ENCODE measurements at places on chromosomes 2 and 18.

DNA sequence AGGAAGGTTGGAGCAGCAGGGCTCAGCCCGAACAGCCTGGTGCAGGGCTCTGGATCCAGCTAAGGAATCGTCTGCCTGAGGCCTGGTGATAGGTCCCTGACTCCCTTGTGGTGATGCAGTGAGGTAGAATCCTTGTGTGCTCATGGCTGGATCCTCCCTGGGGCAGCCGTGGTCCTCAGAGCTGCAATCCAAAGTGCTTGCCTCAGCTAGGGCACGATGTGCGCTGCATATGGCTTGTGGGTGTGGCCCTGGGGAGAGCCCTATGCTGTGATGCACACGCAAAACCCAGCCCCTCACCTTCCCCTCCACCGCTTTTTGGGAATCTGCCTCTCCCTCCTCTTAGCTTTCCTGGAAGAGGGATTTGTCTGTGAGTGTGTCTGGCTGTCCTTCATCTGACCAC, 142.2 kb downstream of the DYSF start:
- DNase-seq, result peak; percentile 74

GRCh38 chr18:58456625-58457024, 172.3 kb downstream of the ALPK2 start:
- DNase-seq, result no peak

DNA sequence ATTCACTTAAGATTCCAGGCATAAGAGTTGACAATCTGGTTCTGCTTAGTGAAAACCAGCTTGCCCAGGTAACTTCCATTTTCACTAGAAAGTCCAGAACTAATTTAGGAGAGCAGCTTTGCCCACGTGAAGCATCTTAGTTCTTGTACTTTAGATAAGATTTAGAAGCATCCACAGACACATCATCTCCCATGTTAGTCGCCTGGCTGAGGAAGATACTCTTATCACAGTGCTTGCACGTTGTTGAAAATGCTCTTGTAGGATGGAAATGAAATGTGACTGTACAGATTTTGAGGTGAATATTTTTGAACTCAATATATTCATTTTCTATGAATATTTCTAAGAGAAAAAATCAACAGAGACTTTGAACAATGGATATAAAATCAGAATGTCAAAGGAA, 159.7 kb downstream of the SOCS6 start:
- DNase-seq, result no peak

DNA sequence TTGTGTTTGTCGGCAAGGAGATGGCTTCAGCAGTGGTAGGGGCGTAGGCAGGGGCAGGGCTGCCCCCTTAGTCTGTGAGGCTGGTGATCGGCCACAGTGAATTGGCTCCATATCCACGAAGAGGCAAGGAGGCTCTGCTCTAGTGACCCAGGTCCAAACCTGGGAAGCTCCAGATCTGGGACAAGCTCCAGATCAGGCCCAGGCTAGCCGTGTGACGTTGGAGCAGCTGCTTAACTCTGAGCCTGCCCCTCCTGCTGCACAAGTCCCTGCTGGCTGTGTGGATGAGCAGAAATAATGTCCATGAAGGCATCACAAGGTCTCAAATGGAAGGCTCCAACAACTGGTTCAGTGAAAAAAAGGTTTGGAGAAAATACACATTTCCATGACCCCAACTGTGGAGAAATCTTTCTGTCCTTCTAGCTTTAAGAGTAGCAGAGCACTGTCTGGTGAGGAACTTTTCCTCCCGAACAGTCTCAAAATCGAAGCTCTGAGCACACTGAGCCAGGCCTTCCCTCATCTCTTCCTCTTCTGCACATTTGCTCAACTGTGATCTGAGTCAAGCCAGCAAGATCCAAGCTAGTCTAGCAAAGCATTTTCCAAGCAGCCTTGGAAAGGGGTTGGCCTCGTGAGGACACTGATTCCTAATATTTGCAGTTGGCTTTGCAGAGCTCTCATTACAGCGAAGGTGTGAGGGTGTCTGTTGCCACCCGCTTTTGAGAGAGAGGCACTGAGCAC, 67.0 kb upstream of the TCF7L1 start:
- no peak for DNase-seq

GRCh38 chr2:106701203-106702022, 184.6 kb downstream of the ST6GAL2 start:
- DNase-seq, result no peak

- DNase-seq, result no peak
These were observed 433.0 kb upstream of the CHAC2 start for GRCh38 chr2:53334610-53335009.

- no peak for DNase-seq
These were observed 128.1 kb upstream of the MSTN start for GRCh38 chr2:190190507-190191162.

GRCh38 chr2:105782123-105782522, 37.4 kb downstream of the NCK2 start:
- no peak for DNase-seq

GRCh38 chr2:22521620-22522019, 863.4 kb upstream of the KLHL29 start:
- no peak for DNase-seq

DNA sequence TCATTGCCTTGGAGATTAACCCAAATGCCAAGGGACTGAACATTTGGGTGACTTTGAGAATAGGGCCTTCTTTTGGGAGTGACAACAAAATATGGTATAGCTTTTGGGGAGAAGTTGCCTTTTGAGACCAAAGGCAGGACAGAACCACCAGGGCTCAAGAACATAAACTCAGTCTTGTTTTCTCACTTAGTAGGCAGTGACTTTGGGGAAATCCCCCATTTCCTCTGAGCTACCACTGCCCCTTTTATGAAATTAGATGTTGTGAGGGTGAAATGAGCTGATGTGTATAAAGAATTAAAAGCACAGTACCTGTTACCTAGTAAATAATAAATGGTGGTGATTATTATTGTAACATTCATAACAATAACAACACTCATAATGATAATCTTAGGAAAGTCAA, 36.5 kb downstream of the GPD2 start:
- DNase-seq, result no peak

DNA sequence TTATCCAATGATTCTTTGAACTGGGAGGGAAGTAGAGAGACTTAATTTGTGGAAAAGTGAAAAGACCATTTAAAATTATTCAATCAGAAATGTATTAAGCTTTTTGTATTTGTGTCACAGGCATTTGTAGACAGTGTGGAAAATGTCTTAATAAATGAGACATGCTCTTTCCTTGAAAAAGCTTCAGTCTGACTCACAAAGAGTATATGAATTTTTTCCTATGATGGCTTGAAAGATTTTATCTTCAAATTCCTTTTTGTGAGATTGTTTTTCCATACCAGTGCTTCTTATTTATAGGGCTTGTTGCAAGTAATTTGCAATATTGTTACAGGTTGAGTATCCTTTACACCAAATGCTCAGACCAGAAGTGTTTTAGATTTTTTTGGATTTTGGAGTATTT, 39.5 kb downstream of the STON1 start:
- DNase-seq, result no peak

GRCh38 chr2:218708086-218708485, 2.5 kb upstream of the TTLL4 start:
- DNase-seq, result no peak

- no peak for DNase-seq
These were observed 2.0 kb upstream of the DDX18 start for GRCh38 chr2:117812443-117812842.

DNA sequence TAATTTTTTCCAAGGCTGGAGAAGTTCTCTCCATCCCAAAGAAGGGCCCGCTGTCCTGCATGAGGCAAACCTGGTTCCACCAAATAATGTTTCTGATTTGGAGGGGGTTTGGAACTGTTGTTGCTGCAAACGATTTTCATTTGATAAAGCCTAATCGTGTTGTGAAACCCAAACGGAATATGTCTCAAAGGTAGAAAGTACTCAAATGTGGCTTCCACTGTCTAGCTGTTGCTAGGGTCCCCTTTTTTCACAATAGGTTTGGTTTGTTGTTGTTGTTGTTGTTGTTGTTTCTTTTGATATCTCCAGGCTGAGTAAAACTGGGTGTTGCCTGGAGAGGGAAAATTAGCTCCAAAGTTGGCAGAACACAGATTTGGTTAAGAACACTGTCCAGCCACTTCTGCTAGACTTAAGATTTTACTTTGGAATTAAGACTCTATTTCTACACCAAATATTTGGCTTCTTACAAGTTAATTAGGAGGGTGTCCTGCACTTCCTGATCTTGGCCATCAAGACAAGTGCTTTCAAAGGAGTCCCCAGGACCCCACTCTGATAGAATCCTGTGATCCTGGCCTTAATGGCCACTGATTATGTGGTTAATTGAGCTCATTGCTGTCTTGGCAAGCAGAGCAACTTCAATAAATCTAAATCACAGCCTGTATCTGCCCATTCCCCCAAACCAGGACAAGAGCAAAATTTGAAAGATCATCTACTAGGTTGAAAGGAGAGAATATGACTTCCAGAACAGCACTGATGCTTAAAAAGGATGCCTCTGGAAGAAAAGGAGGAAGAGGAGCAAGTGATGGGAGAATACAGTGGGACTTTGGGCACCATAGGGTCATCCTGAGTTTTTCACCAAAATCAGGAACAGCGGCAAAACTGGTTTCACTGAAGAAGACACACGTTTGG, 3.3 kb upstream of the HOXD13 start:
- DNase-seq, result peak; percentile 19

DNA sequence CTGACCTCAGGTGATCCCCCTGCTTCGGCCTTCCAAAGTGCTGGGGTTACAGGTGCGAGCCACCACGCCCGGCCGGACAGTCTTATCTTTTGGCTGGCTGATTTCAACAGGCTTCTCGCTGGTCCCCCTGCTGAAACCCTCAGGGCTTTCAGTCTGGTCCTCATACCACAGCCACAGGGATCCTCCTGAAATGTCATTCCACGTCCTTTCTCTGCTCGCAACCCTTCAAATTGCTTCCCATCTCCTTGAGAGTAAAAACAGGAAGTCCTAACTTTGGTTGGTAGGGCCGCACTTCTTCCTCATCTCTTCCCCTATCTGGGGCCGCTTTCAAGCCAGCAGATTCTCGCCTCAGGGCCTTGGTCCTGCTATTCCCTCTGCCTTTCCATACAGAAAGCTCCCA, 1.4 kb upstream of the CAB39 start:
- no peak for DNase-seq

All from left hindlimb (tissue), 1 donor.